A549 treated with CpdA at 1 μM for 4 hours (cell line): ENCODE measurements at places on chromosomes 12 and 14. TPM values are rescaled to one million over a fixed set of nuclear protein-coding genes. Genes with fewer than 3 reads are reported as not detected.

The CABP1 gene
- total RNA-seq = 0.14 to 0.30 TPM (median 0.29 TPM) in 4 of 5 replicates, not detected in the other

The SSPN gene
- total RNA-seq = 0.33 to 0.84 TPM (median 0.58 TPM) in 5 replicates

The HSPA2 gene
- total RNA-seq = 41.1 to 51.7 TPM (median 45.6 TPM) in 5 replicates

The OR11H7 gene
- not detected in 5 replicates for total RNA-seq

The C14orf39 gene
- not detected in 5 replicates for total RNA-seq

The BICDL1 gene
- total RNA-seq = 2.5 to 4.7 TPM (median 3.7 TPM) in 5 replicates

The UNC79 gene
- total RNA-seq = 0.02 TPM in 3 of 5 replicates, not detected in the others

The SGPP1 gene
- 12.9 to 16.9 TPM (median 15.1 TPM) in 5 replicates for total RNA-seq
